MM.1S (cell line): ENCODE measurements at places on chromosomes 6 and 20.

DNA sequence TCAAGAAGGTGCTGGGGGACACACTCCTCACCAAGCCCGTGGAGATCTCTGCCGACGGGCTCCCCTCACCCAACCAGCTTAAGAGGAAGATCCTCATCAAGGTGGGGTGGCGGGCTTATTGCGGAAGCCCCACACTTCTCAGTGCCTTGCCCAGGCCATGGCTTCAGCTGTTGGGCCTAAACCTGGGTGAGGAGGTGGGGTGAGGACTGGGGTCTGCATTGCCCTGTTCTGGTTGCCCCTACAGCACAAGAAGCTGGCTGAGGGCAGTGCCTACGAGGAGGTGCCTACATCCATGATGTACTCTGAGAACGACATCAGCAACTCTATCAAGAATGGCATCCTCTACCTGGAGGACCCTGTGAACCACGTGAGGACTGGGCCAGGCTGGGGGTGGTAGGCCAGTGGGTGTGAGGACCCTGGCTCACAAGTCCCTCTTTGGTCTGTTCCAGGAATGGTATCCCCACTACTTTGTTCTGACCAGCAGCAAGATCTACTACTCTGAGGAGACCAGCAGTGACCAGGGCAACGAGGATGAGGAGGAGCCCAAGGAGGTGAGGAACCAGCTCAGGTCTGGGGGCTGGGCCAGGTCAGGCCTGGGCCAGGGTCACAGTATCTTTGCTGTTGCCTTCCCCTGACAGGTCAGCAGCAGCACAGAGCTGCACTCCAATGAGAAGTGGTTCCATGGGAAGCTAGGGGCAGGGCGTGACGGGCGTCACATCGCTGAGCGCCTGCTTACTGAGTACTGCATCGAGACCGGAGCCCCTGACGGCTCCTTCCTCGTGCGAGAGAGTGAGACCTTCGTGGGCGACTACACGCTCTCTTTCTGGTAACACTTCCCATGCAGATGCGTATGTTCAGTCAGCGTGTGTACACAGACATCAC lies 27.9 kb downstream of the PLCG1 start:
- no peak for DNase-seq

DNA sequence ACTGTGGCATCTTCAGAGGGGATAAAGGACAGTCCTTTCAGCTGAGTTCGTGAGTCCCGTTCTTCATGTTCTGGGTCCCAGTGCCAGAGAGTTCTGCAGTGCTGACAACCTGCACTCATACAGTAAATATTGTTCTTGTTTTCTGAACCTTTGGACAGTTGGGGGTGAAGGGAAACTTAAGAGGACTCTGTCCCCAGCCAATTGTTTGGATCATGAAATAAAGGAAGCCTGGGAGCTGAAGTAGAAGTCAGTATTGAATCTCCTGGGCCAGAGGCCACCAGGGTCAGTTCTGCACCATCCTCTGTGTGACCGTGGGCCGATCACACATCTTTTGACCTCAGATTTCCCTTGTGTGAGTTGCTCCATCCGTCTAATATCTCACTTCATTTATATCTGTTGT lies 3.2 kb downstream of the SLC2A12 start:
- DNase-seq: no peak

DNA sequence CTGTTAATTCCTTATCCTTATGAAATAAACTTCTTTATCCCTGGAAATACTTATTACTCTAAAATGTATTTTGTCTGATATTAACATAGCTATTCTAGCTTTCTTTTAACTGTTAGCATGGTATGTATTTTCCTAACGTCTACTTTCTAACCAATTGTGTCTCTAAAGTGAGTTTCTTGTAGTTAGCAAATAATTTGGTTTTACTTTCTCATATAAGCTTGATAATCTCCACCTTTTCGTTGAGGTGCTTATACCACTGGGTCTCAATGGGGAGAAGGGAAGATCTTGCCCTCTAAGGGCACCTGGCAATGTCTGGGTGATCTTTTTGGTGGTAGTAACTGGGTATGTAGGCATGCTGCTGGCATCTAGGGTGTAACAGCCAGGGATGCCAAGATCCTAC lies 25.7 kb downstream of the ZNF334 start:
- no peak for DNase-seq

DNA sequence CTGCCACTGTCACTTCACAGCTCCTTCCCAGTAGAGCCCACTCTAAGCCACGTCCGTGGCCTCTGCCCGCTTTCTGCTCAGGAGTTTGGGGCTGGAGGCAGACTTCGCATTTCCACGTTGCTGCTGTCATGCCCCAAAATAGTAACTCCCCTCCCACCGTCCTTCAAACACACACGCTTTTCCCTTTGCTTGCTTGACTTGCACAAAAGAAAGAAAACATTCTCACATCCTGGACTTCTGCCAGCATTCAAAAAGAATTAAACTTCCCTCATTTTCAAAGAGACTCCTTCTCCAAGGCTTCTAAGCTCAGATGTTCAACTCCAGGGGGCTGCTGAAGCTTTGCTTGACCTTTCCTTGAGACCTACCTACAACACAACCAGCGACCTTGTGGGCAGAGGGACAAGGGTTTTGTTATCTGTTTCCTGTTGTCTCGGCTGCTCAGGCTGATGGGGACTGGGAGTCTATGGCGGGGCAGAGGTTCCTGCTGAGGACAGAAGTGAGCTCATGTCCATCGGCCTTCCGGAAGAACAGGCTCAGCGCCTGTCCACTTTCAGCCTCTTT lies 263.8 kb upstream of the FOXQ1 start:
- DNase-seq: no peak

- DNase-seq: no peak
Observed at GRCh38 chr6:5672581-5673011, 334.1 kb downstream of the NRN1 start.

- DNase-seq: no peak
Observed at GRCh38 chr6:14190191-14190928, 72.8 kb downstream of the CD83 start.

DNA sequence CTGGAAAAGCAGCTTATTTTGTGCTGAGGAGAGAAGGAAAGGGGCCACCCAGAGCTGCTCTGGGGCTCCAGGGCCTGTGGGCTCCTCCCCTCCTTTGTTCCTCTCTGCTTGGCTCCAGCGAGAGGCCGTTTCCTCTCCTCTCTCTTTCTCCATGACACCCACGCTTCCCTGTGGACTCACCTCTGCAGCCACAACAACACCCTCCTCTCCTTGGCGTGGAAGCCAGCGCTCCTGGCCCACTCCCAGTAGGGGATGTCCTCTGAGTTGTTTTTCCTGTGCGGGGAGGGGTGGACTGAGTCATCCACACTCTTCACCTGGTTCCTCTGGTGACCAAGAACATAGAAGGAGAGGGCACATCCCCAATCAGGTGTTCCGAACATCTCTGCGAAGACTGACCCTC lies 4.9 kb upstream of the CDSN start:
- DNase-seq: no peak

DNA sequence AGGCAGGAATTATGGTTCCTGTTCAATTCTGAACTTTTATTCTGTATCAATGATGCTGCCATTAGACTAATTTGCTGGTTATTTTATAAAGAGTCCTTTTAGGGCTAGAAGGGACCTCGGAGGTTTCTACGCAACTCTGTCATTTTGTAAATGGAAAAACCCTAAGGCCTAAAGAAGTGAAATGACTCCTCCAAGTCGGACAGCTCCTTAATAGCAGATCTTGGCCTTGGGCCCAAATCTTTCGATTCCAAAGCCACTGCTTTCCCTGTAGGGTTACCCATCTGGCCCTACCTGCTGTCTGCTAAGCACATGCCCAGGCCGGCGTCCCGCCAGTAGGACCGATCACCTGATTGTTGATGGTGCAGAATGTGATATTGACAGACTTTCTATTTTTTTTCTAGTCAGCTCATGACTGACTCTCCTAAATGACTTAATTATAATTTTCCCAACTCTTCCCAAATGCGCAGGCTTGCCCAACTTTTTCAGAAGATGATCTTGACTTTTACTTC lies 40.2 kb downstream of the PLEKHG1 start:
- no peak for DNase-seq

- DNase-seq: no peak
Observed at GRCh38 chr6:134245706-134246105, 72.2 kb downstream of the SGK1 start.

GRCh38 chr20:23092384-23092756 lies 6.2 kb upstream of the CD93 start:
- no peak for DNase-seq

- DNase-seq: no peak
Observed at GRCh38 chr6:83696674-83697073, 12.2 kb downstream of the SNAP91 start.

GRCh38 chr6:144350528-144350880 lies 65.4 kb downstream of the UTRN start:
- DNase-seq: no peak

DNA sequence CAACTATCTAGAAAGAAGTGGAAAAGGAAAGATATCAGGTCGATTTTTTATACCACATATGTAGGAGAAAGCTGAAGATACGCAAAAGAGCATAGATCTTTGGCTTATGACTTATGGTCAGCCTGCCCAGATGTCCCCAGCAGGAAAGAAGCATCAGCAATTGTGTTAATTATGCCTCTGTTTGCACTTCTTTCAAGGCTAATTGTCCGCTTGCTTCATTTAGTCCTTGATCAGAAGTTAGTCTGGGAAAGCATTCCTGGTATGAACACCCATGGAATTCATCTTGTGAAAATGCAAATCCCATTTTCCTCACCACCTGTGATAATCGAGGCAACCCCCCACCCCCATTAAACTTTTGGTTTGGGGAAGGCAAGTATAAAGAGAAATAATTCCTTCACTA lies 62.8 kb downstream of the ATP9A start:
- no peak for DNase-seq

- no peak for DNase-seq
Observed at GRCh38 chr6:101454106-101454676, 60.7 kb downstream of the GRIK2 start.

DNA sequence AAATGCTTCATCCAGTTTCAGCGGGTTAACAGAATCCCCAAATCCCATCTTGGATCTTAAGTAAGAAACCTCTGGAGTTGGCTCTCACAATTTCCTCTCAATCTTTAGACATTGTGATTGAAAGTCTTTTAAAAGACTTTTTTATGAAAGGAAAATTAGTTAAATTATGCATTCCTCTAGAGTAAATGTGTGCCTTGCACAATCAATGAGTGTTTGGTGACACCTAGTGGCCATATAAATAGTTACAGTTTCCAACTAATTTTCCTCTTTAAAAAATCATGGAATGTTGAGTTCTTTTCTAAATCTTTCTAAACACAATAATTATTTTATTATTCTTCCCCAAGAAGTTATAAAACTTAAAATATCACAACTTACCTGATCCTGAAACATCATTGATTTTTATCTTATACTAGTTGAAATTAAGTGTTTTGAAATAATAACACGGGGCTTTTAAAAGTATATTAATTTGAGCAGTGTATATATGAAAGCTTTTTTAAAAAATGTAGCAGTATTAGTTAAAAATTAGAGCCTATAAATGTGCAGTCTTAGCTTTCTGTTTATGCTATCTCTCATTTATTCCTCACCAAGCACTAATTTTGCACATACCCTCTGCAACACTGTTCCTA lies 66.4 kb downstream of the PKHD1 start:
- DNase-seq: no peak

GRCh38 chr6:56955171-56956155 lies 556 bp downstream of the BEND6 start:
- DNase-seq: peak; percentile 90

- DNase-seq: no peak
Observed at GRCh38 chr20:11168026-11168425, 494.2 kb upstream of the JAG1 start.
